NCI-H1694 (cell line): ENCODE measurements at places on chromosomes 4 and X.

- no peak for DNase-seq
These were observed 45.4 kb downstream of the CEP135 start for GRCh38 chr4:55993994-55994663.

GRCh38 chr4:8047837-8048678, 108.4 kb upstream of the AFAP1 start:
- DNase-seq, result no peak

DNA sequence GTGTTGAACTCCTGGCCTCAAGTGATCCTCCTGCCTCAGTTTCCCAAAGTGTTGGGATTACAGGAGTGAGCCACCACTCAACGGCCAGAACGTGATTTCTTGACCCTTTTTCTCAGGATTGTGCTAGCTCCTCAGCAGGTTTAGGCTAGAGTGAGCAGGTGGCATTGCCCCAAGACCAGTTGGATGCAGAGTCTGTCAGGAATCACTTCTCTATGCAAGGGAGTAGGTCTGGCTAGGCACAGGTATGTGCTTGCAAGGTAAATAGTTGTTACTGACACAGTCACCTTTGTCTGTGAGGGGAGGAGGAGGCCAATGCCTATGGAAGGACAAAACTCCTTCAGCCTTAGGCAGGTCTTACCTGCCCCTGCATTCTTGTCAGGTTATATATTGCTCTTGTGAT, 24.2 kb downstream of the SLC25A5 start:
- DNase-seq, result no peak

GRCh38 chr4:98374643-98375042, 113.5 kb downstream of the RAP1GDS1 start:
- no peak for DNase-seq

- DNase-seq, result no peak
These were observed 150.8 kb upstream of the DIPK2B start for GRCh38 chrX:45351478-45351877.

DNA sequence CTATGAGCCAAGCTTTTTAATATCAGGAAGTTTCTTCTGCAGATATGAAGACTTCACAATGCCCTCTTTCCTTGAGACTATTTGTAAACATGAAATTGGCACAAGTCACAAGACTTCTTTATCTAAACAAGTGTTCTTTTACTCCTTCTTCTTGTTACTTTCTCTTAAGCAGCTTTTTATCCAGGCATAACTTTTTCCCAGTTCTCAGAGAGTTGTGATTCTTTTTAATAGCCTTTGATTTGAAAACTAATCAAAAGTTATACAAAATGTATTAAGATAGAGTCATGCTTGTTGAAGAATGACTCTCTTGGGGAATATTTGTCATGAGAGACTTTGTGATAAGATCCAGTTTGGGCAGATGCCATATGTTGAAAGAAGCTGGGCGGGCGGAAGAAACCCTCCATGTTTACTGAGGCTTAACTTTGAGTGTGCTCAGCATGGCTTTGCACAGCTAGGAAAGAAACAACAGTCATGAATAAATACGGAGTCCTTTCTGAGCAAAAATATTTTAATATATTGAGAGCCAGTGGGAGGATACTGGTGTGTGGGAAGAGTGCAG, 39.3 kb downstream of the SYTL5 start:
- no peak for DNase-seq

GRCh38 chr4:165718660-165719059, 154.4 kb upstream of the TLL1 start:
- no peak for DNase-seq

- DNase-seq, result peak; percentile 38
These were observed 394.4 kb upstream of the ADGRL3 start for GRCh38 chr4:60805500-60806313.
